ENCODE measurements at places on chromosomes 11 and 22.

- no peak for DNase-seq
These were observed 104.1 kb downstream of the TBC1D22A start for GRCh38 chr22:46866591-46866990.

DNA sequence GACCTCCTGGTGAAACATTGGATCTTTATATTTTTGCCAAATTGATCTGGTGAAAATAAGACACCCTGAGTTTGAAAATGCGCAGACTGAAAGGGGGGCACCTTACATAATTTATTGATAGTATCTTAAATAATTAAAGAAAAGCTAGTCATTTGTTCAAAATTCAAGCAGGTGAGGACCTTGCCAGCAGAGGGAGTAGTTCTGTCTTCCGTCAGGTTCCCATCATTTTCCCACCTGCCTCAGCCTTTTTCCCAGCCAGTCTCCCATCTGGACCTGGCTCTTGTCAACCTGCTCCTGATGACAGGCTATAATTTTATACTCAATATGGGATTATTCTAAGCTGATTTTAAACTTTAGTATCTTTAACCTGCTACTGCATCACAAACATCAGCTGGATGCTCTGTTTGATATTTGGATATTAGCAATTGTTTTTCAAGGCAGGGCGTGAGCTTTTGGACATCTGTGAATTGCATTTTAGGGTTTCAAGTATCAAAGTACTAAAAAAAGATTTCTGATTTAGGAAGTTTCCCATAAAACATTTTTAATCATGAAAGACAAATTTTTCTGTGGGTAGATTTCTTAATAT is 132.0 kb downstream of the ELP4 start:
- DNase-seq: no peak

- DNase-seq: no peak
These were observed 226.2 kb downstream of the TMEM135 start for GRCh38 chr11:87263979-87264378.

DNA sequence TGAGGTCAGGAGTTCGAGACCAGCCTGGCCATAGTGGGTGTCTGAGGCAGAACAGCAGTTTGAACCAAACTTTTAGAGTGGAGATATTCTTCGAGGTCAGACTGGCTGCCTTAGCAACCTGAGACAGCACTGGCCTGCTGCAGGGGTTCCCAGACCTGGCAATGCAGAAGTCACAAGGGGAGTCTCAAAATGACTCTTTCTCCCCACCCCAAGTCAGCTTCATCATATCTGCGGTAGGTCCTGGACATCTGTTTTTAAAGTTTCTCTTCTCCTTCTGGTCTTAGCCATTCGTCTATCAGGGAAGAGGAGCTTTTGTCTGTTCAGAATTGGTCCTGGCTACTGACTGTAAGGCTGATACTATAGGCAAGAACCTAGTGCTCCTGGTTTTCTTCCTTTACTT is 14.5 kb upstream of the CLMP start:
- DNase-seq: no peak

GRCh38 chr11:27673979-27674663 is 26.1 kb downstream of the BDNF start:
- DNase-seq: no peak

GRCh38 chr22:50608996-50609395 is 8.4 kb downstream of the MAPK8IP2 start:
- DNase-seq: no peak

GRCh38 chr22:48104766-48105165 is 1342.3 kb downstream of the TBC1D22A start:
- DNase-seq: no peak

DNA sequence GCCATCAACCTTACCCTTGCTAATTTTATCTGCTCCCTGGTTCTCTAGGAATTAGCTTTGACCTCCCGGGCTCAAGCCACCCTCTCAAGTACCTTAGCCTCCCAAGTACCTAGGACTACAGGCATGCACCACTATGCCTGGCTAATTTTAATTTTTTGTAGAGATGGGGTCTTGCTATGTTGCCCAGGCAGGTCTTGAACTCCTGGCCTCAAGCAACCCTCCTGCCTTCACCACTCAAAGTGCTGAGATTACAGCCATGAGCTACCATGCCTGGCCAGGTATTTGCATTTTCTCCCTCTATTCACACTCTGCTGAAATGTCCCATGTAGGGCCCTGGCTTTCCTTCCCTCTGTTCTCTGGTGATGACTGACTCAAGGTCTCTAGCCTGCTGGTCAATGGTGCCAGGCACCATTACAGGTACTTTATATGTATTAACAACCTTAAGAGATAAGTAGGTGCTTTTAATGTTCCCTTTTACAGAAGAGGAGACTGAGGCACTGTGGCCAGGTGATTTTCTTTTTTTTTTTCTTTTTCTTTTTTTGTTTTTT is 8.5 kb upstream of the WDR74 start:
- no peak for DNase-seq
